ENCODE measurements at places on chromosomes 16 and 17. TPM values are rescaled to one million over a fixed set of nuclear protein-coding genes. Genes with fewer than 3 reads are reported as not detected.

NOL11 gene
- 8.3 TPM for total RNA-seq

C17orf113 gene
- total RNA-seq, result 1.2 TPM

CCL13 gene
- total RNA-seq, result not detected

TBX4 gene
- total RNA-seq, result not detected

TAT gene
- total RNA-seq, result 1.0 TPM

KRT222 gene
- 0.60 TPM for total RNA-seq

C16orf86 gene
- 2.0 TPM for total RNA-seq

MIEF2 gene
- total RNA-seq, result 11.0 TPM

GRCh38 chr16:27767971-27768591, 218.1 kb downstream of the KATNIP start:
- peak; percentile 14 for DNase-seq

GRCh38 chr17:82930043-82930923, 90.5 kb upstream of the ZNF750 start:
- DNase-seq, result peak; percentile 57

DNA sequence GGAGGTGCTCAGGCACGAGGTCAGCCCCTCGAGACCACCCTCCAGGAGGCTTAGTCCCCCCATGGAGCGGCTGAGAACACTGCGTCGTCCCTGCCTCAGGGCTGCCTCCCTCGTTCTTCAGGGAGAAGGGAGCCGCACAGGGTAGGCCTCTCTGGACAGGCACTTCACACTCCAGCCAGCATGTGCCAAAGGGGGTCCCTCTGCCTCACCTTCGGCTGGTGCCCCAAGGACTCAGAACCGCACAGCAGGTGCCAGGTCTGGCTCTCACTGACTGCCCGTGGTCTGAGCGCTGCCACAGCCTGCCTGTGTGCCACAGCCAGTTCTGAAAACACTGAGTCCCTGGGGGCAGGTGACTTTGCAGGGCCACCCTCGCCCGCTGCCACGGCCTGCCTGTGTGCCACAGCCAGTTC, 7.1 kb downstream of the P2RX5 start:
- no peak for DNase-seq

DNA sequence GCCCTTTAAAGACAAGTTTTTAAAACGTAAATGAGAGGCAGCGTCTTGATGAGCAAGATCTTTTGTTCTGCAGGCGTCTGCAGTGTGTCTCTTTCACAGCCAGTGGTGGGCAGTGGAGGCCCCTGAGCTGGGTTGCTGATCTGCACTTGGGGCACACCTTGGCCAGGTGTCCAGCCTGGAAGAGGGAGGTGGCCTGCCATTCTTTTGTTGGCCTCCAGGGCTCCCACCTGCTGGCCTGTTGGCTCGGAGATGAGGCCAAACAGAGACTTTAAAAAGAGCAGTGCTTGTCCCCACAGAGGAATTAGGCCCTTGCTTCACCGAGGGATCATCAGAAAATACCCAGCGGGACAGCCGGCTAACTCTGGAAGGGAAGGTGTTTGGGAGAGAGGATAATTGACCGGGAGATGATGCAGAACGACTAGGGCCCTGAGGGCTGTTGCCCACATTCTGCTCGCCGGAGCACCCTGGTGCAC, 145.9 kb upstream of the PLCG2 start:
- no peak for DNase-seq

DNA sequence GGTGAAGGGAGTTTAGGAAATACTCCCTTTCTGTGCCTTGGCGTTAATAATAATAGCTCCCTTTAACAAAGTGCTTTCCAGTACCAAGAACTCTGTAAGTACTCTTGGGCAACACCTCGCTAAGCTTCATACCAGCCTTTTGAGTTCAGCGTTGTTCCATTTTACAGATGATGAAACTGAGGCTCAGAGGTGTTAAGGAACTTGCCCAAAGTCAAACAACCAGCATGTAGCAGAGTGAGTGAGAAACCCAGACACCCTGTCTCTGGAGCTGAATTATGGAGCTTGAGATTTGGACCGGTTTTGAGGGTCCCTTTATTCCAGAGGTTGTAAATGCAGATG, 607 bp downstream of the KATNIP start:
- DNase-seq, result no peak

DNA sequence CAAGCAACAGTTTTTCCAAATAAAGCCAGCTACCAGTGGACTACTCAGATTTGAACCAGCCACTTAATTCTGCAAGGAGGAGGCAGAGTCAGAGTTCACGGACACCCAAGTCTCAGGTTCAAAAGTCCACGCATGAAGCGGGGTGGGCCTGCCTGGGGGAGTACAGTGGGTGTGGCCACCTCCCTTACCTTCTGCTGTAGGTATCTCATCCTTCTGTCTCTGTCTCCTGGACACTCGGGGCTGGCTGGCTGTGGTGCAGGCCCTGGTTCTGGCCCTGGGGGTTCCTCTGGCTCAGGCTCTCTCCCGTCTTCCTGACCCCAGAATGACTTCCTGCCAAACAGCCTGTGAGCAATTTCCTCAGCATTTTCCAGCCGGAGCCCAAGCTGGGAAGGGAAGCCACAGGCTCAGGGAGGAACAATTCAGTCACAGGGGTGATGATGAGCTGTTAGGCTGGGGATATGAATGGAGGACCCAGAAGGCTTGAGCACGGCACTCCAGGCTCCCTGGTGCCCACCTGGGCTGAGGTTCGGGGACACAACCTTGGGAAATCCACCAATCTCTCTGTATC, 101.9 kb downstream of the LITAF start:
- no peak for DNase-seq

DNA sequence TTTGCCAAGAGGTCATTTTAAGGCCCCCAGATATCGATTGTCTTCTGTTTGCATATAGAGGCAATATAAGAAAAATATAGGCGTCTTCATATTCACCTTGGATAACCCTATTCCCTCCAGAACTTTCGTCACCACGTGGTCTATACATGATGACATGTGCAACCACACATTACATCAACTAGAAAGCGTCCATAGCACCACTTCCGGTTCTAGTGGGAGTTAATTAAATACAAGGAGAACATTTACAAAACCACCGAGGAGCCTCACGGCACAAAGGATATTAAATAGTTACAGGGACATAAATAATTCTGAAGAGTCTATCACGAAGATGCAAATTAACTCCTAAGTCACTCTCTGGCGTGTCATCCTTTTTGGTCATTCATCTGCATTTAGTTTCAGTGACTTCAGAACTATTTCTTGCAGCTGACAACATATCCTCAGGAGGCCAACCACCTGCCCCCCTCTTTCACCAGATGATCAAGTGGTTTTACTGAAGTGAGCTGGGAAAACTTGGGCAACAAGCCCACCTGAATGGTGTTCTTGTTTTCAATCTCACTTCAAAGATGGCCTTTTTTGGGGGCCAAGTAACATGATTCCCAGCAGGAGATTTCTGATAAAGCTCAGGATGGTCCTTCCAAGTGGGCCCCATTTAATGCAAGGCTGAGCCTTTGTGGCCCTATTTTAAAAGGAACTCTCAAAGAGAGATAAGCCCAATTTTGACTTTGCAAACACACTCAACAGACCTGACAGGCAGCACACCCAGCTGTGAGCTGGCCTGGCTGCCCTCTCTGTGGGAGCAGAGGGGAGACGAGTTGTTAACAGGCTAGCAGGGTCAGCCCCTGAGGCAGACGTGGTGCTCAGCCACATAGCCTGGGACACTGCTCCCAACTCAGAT, 15.3 kb downstream of the CMTM3 start:
- no peak for DNase-seq

- DNase-seq, result no peak
These were observed 102.9 kb downstream of the NDE1 start for GRCh38 chr16:15752717-15753488.

GRCh38 chr17:411421-412120, 59.0 kb upstream of the RPH3AL start:
- no peak for DNase-seq

- DNase-seq, result peak; percentile 49
These were observed 1.1 kb upstream of the USP32 start for GRCh38 chr17:60392845-60393702.

GRCh38 chr17:58327363-58328194, 1.0 kb downstream of the TSPOAP1 start:
- DNase-seq, result no peak

- no peak for DNase-seq
These were observed 15.7 kb downstream of the SLC12A3 start for GRCh38 chr16:56880685-56881084.

- DNase-seq, result no peak
These were observed 807.1 kb downstream of the KCNJ2 start for GRCh38 chr17:70976447-70976846.

- no peak for DNase-seq
These were observed 7.6 kb downstream of the PDILT start for GRCh38 chr16:20396846-20397467.

- DNase-seq, result peak; percentile 45
These were observed 44.1 kb upstream of the SEC14L1 start for GRCh38 chr17:77096570-77097214.

DNA sequence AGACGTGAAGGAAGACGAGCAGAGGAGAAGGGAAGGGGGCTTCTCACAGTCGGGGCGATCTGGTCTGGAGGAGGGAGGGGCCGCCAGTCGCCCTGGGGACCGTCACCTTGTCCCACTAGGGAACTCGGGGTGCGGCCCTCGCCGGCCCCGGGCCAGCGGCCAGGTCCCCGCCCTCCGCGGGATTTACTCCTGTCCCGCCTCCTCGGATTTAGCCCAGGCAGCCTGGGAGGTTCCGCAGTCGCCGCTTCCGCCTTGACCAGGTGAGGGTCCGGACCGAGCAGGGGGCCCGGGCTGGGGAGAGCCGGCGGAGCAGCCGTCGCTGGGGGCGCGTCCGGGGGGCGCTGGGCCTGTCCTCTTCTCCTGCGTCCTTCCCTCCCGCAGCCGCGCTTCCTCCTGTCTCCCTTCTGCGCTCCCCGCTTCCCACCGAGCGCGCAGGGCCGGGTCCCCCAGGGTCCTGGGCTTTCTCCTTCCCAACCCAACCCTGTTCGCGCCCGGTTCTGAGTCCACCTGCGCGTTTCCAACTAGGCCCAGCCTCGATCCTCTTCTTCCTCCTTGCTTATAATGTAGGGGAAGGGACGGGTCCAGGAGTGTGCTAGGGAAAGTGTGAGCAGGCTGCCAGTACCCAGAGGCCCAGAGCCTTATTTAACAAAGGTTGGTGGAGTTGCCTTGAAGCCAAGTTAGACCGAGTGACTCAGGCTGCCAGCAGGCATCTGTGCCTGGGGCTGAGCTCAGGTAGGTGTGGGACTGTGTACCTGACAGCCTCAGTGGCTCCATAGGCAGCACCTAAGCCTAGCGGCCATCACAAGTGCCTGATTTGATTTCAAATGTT, at the start of gene TNK1:
Gene TNK1, plus strand, starts transcription at position 235 of the 829 bp plus-strand sequence. CDS start 1,838 bp downstream, outside the sequence.
- DNase-seq, result peak; percentile 75

DNA sequence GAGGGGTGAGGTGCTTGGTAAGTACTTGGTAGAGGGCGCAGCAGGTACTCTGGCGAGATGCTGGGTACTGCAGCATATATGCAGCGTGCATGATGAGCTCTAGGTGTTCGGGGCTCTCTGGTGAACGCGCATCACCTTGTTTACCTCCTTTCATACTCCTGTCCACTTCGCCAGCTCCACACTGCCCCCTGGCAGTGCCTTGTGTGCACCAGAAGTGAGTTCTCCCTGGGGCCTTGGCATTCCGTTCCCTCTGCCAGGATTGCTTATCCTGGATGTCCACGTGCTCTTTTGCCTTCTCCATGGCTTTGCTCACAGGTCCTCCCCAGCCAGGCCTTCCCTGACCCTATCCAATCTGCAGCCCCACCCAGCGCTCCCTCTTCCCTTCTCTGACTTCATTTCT, 154.2 kb downstream of the MRM1 start:
- DNase-seq, result no peak

DNA sequence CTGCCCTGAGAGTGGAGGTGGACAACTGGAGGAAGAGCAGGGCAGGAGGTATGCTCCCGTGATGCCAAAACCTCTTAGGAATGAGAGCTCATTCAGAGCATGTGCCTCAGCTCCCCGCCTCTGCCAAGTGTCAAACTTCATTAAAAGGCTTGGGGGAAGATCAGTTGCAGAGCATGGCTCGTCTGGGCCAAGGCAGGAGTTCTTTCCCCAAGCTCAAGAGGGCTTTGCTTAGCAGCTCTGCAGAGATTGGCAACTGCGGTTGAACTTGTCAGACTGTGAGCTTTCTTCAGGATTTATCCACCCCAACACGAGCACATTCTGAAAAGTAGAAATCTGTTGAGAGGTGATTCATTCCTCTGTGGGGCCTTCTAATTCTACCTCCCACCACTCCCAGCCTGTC, 248.1 kb downstream of the HS3ST3A1 start:
- DNase-seq, result no peak

DNA sequence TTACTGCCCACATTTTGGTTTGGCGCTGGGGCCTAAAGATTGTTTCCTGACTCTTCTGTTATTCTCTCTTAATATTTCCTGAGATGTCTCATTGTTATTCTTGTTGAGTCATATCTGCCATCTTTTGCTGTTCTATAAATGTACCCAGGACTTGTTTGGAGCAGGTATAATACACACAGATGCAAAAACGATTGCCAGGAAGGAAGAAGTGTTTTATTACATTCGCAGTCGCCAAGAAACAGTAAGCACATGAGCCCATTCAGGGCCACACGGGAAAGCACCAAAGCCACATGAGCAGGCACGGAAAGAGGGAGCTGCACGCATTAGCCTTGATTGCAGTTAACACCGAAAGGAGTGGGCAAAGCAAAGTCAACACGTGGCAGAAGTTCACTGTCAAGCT, 70.2 kb downstream of the ARHGAP44 start:
- DNase-seq, result no peak

DNA sequence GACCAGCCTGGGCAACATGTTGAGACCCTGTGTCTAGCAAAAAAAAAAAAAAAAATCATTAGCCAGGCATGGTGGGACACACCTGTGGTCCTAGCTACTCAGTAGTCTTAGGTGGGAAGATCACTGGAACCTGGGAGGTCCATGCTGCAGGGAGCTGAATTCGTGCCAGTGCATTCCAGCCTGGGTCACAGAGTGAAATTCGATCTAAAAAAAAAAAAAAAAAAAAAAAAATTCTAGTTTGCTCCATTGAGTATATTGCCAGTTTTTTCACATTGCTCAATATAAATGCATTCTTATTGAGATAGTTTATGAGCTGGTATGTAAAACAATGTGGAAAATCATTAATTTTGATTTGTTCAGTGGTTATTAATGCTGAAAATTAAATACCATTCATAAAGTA, 52.0 kb downstream of the ABHD15 start:
- DNase-seq, result peak; percentile 40

DNA sequence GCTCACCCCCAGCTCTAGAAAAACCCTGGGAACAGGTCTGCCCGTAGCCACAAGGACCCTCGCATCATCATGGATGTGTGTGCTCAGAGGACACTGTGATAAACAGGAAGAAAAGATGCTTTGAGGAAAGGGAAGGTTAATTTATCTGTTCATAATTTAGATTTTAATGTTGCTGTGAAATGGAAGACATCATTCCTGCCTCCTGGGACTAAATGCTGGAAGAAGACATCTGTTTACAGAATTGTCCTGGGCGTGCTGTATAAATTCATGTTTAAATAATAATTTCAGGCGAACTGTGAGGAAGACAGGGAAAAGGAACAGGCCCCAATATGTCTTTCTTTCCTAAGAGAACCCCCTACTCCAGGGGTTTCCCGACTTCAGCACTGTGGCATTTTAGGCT, 112.6 kb downstream of the SHISA6 start:
- DNase-seq, result no peak

All from pancreas (tissue), 10 donors.